ENCODE measurements at places on chromosomes 16 and 17.

DNA sequence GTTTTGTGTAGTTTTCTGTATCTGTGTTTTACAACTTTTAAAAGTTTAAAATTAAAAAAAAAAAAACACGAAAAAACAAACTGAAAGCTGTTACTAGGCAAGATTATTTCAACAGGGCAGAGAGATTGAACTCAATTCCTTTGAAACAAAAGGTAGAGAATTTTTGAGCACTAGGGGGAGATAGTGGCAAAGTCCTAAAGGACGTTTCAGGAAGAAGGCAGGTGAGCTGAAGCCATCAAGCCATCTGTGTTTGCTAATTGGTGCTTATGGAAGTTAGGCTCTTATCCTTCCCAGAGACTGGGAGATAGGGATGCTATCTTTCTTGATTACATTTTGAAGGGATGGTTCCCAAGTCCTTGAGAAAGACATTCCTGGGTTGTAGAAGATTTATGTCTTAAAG, 70.6 kb upstream of the CLEC3A start:
- DNase-seq, result no peak

DNA sequence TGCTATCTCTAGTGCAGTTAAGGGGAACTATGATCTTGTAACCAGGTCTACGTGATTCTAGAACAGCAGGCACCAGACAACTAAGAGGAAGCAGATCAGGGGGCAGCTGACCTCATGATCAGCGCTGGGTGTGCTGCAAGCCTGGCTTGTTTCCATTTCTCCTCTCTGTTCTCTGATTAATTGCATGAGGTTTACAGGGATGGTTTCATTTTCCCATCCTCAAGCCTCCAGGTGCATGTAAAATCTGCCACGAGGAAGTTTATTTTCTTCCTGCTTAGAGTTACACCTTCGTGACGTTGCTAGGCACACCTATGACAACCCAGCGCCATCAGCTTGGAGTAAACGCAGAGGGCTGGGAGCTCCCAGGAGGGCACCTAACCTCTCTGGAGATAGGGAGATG, 4.3 kb upstream of the NUPR1 start:
- no peak for DNase-seq

GRCh38 chr17:50439008-50439407, 13.0 kb downstream of the ACSF2 start:
- no peak for DNase-seq

GRCh38 chr17:79162012-79162963, 87.7 kb downstream of the ENGASE start:
- DNase-seq, result no peak

DNA sequence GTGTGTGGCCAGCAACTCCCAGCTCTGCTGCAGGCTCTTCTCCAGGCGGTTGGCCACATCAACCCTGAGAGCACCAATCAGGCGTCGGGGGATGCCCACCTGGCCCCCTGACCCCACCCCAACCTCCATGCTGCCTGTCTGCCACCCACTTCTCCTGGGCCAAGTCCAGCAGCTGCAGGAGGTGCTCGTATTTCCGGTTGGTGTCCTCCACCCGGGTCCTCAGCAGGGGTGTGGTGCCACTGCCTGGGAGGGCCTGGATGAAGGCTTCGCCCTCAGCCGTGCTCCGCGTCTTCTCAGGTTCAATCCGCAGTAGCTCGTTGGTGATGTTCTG, 44.6 kb downstream of the UBN1 start:
- no peak for DNase-seq

- no peak for DNase-seq
Observed at GRCh38 chr17:36593656-36594316, 2.1 kb downstream of the DHRS11 start.

GRCh38 chr16:56094231-56094630, 97.1 kb upstream of the GNAO1 start:
- no peak for DNase-seq

DNA sequence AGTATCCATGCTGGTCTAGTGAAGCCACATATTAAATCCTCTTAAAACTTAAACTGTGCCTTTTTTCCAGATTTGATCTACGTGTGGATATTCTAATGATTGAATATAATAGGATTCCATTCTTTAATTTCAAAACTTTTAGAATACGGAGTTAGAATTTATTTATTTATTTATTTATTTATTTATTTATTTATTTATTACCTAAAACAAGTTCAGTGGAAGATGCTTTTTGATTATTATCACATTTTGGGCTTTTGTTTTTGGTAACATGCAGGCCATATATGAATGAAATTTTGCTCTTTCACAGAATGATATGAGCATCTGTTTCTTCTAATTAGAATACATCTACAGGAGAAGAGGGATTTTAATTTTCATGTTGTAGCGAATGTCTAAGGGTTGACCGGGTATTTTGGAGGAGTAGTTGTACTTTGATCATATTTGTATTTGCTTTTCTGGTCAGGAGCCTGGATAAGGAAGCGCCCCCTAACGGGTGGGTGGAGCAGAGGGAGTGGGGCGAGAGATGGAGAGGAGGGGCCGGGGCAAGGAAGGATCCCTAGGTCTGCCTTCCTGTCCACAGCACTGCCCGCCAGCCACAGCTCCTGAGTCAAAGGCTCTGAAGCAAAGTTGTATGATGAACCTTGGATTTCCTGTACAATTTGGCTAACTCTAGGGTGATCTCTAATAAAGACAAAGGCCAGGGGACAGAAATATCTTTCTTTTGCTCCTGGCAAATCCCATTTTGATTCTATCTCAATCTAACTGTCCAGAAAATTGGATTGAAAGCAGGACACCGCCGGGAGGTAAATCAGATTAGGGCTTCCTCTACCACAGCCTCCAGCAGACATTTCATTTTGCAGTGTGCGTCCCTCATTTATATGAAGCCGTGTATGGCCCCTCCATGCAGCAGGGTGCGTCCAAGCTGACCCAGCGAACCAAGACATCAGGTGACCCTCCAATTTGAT, 149.1 kb downstream of the PRKCA start:
- DNase-seq, result no peak

DNA sequence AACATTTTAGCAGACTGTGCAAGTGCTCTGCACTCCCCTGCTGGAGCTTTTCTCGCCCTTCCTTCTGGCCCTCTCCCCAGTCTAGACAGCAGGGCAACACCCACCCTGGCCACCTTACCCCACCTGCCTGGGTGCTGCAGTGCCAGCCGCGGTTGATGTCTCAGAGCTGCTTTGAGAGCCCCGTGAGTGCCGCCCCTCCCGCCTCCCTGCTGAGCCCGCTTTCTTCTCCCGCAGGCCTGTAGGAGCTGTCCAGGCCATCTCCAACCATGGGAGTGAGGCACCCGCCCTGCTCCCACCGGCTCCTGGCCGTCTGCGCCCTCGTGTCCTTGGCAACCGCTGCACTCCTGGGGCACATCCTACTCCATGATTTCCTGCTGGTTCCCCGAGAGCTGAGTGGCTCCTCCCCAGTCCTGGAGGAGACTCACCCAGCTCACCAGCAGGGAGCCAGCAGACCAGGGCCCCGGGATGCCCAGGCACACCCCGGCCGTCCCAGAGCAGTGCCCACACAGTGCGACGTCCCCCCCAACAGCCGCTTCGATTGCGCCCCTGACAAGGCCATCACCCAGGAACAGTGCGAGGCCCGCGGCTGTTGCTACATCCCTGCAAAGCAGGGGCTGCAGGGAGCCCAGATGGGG, 3.1 kb downstream of the GAA start:
- no peak for DNase-seq

- no peak for DNase-seq
Observed at GRCh38 chr16:85399583-85400284, 213.4 kb upstream of the GSE1 start.

DNA sequence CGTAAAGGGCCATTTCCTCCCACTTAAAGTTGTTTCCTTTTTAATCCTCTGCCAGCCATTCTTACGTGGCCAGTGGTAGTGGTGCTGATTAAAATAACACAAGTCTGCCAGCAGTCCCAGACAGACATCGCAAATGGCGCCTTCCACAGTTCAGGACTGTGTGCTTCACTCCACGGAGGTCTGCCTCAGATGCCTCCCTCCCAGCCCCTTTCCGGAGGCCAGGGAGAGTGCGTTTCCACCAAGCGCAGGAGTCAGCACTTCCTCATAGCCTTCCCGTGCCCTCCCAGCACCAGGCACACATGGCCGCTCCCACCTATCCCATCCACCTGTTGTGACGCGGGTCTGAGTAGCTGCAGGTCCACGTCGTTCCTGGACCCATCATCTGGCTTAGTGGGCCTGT, 205.6 kb downstream of the RPTOR start:
- DNase-seq, result no peak

GRCh38 chr17:47685556-47686275, 8.2 kb upstream of the TBKBP1 start:
- no peak for DNase-seq

- DNase-seq, result no peak
Observed at GRCh38 chr16:89581861-89582563, 6.5 kb downstream of the CPNE7 start.

GRCh38 chr17:77735566-77736198, 222.8 kb upstream of the TNRC6C start:
- peak; percentile 5 for DNase-seq

DNA sequence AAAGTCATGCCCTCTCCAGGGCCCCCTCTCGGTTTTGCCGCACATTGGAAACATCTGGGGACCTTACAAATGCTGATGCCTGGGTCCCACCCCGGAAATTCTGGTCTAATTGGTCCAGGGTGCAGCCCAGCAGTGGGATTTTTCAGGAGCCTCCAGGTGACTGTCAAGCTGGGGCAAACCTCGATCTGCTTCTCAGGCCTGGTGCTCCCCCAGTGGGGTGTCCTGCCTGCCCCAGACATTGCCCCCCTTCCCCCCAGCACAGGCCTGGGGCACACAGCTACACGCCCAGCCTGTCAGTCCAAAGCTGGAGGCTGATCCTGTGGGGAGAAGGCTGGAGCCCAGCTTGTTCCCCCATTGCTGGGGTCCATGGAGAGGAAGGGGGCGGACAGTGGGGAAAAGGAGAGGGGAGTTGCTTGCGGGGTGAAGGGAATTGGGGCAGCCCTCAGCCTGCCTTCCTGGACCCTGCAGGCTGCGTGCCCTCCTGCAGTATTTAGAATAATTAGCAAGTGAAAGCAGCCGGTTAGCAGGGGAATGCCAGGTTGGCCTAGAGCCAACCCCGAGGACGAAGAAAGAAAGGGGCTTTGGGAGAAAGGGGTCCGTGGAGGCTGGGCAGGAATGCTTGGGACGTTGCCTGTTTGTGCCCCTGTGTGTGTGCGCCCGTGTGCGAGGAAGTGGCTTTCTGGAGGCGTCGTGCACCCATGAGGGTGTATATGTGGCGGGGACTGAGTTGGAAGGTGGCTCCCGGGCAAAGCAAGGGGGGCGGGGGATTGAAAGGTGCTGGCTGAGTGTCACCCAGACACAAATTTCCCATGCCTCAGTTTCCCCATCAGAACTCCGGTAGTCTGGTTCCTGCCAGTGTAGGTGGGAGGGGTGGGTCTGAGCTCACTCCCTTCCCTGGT, 5.9 kb downstream of the FOXJ1 start:
- no peak for DNase-seq

GRCh38 chr17:63345611-63346010, 100.5 kb downstream of the CYB561 start:
- DNase-seq, result no peak

DNA sequence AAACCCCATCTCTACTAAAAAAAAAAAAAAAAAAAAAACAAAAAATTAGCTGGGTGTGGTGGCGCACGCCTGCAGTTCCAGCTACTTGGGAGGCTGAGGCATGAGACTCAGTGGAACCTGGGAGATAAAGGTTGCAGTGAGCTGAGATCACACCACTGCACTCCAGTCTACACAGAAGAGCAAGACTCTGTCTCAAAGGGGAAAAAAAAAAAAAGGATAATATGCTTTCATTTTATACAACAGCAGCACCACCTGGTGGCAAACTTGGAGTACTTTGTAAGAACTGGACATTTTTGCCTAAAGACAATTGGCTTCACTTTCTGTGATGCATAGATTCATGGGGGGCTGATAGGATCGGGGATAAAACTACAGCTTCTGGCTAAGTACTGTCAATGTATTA, 8.5 kb downstream of the CHTF8 start:
- DNase-seq, result no peak

GRCh38 chr17:38317081-38317480, 20.1 kb downstream of the MRPL45 start:
- DNase-seq, result no peak

- no peak for DNase-seq
Observed at GRCh38 chr16:10421596-10421995, 35.7 kb downstream of the ATF7IP2 start.

DNA sequence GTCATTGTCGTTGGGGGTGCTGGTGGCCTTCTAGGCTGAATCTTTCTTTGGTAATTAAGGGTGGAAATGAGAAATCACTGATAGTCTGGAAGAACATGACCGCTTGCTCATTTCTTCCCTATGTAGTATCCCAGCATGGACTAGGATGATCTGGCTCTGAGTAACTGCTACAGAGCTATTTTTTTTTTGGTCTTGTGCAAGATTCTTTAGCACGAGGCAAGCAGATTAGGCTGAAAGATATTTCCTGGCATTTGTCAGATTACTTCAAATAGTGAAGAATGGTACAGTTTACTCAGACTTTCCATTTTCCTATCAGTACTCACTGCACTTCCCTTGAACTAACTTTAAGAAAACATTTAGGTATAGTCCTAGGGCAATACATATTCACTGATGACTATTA, 89.0 kb downstream of the SYCE1L start:
- DNase-seq, result no peak
